Activated gamma-delta T cell treated with anti-CD3 and anti-CD28 coated beads, Interleukin-2, amount 50 U/mL, for 16 hours (primary cell): ENCODE measurements at places on chromosomes 3 and 15.

DNA sequence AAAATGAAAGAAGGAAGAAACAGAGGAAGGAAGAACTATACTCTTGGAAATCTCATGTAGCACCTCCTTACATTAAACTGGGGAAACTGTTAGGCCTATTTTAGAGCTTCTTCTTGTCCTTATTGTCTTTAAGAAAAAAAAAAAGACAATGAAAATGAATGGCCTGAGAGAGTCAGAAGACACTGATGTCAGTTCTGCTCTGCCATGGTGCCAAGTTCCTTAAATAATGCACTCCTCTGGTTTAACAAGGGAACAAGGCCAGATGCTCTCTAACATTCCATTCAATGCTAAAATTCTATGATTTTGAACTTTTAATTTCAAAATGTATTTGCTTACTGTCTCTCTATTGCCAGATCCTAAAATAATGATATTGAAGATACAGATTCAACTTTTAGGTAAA is 4.4 kb upstream of the MBNL1 start:
- DNase-seq, result no peak

DNA sequence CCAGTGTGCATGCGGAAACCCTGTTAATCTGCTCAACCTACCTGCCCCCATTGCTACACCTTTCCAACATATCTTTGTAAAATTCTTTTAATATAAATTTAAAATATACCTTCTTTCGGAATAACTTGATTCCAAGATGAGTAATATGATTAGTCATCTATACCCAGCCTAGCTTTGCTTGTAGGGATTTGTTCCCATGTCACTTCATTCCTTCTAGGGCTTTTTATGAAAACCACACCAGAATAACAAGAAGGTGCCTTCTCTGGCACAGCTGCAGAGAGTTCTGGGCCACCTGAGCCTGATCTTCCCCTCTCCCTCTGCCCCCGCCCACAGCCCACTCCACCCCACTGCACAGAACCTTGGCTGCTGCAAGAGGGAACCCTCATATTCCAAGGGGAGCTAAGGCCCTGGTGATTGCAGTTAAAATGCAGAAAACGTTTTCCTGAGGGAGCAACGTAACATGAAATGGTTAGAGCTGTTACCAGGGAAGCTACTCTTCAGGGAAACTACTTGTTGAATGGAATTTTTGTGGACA is 38.6 kb upstream of the HACD2 start:
- DNase-seq, result no peak

GRCh38 chr15:45094358-45094730 is 19.6 kb downstream of the DUOX2 start:
- DNase-seq, result no peak

DNA sequence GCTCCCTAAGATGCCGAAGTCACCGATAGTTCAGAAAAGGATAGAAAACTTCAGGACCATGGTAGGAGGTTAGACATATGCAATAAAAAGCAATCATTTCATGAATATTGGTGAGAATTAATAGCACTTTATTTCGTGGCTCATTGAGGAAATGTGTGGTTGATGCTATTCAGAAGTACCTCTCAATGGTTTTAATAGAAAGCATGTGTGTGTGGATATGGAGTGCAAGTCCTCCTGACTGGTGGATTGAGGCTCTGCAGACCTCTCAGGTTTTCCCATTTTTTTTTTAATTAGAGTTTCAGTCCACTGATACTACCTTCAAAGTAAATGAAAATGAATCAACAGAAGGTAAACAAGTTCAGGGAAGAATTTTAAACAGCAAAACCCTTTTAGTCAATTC is 384.3 kb upstream of the RARB start:
- DNase-seq, result no peak

DNA sequence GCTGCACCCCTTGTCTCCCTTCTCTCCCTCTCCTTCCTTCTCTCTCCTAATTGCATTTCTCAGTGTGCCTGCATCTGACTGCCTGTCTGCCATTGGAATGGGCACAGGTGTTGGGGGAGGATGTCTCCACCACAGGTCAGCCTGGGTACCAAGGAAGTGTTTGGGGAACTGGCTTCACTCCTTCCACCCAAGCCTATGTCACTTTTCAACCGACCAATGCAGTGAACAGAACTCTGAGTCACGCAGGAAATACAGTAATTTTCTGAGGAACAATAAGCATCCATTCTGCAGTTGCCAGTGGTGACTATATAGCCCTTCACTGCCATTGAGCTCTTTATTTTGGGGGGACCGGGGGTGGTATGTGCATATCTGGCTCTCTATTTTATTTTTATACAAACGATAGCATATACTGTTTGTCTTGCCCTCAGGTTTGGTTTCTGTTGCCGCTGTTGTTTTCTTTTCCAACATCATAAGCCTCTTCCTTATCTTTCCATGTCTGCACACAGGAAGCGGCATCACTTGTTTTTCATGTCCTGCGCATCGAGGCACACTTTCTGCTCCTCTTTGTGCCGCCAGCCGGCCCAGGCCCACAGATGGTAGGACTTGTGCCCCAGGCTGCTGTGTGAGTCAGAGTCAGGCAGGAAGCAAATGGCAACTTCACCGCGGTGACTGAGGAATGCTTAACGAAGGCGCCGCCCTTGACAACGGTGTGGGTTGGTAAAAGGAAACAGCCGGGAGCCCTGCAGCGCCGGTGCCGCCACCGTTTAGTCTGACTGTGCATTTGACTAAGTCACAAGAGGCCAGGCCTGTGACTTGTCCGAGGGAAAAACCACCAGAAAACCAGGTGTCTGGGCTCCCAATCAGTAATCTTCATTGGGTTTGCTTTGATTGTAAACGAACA is 21.1 kb upstream of the CDCP1 start:
- DNase-seq, result peak; percentile 64

DNA sequence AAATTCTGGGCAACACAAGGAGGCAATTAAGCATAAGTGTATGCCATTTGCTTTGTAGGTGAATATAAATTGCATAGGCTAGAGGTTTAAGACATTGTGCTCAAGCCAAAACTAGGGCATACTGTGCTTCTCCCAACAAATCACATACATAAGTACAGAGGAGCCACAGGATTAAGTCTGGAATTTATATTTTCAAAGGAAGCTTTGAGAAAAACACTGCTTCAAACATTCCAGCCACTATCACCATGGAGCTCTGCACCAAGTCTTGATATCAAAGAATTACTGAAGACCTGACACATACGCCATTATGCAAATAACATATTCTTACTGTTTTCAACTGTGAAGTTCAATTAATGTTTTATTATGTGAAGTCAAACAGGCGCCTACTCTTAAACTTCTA is 119.4 kb upstream of the NPHP3 start:
- no peak for DNase-seq

DNA sequence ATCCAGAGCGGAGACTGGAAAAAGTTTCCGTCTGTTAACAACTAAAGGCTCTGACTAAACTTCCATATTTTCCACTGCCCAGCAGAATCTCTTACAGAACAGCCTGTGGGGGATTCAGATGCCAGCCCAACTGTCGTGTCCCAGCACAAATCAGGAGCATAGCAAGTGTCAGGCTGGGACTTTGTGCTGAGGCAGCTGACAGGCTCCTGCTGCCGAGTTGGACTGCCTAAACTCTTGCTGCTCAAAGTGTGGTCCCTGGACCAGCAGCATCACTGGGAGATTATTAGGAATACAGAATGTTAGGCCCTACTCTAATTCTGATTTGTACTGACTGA is 31.2 kb upstream of the CMTM7 start:
- DNase-seq, result no peak

GRCh38 chr3:127196466-127197299 is 3.8 kb downstream of the PRR23E start:
- DNase-seq, result no peak

DNA sequence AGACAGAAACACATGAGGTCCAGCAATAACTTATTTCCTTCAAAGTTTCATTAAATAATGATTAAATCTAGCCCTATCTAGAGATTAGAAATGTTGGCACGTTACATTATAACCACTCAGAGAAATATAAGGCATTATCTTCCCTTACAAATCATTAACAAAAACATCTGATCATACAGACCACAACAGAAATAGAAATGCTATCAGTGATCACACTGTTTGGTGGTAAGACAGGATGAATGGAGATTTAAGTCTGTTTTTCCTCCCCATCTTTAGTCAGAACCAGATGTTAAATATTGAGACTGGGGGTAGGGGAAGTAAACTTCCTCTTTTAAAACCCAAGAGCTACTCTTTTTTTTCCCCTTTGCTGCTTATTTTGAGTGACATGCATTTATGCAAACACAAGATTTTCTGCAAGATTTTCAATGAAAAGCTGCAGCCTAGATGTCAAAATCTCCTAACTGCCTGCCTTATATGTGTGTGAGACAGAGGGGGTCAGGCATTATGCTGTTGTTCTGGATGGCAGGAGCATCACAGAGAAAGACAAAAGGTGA is 70.4 kb downstream of the CBLB start:
- DNase-seq, result no peak
